ENCODE measurements at places on chromosomes 11 and 22.

GRCh38 chr11:118202599-118203422, 22.0 kb downstream of the JAML start:
- DNase-seq = no peak

DNA sequence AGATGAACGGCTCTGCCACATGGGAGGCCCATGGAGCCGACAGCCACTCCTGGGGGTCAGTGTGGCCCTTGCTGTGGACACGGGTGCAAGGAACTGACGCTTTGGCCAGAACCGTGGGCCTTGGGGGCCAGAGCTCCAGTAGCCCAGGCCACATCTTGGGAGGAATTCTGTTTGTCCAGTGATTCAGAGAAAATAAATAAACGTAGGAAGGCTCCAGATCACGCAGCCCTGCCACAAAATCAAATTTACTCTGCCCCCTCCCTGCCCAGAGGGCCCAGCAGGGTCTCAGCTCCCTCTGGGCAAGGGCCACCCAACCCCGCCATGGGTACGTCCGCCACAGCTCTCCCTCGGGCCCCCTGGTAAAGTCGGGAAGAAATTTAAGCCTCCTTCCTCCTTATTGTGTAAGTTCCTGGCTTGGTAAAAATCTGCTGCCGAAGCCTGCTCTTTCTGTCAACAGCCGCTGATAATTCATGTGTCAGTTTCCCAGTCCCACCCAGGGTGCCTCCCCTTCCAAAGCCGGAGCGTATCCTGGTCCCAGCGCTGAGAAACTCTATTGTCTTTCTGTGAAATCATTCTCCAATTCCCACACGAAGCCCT, 6.9 kb upstream of the MUC5AC start:
- no peak for DNase-seq

- DNase-seq = no peak
Measured at GRCh38 chr22:50305923-50306566, 1.4 kb downstream of the PLXNB2 start.

GRCh38 chr22:27718186-27719035, 83.1 kb downstream of the MN1 start:
- DNase-seq = no peak

- DNase-seq = no peak
Measured at GRCh38 chr22:18970948-18971315, 34.8 kb upstream of the PRODH start.

- DNase-seq = no peak
Measured at GRCh38 chr11:126604461-126604860, 249.0 kb downstream of the ST3GAL4 start.

GRCh38 chr11:2193099-2193887, 21.7 kb upstream of the TH start:
- no peak for DNase-seq

DNA sequence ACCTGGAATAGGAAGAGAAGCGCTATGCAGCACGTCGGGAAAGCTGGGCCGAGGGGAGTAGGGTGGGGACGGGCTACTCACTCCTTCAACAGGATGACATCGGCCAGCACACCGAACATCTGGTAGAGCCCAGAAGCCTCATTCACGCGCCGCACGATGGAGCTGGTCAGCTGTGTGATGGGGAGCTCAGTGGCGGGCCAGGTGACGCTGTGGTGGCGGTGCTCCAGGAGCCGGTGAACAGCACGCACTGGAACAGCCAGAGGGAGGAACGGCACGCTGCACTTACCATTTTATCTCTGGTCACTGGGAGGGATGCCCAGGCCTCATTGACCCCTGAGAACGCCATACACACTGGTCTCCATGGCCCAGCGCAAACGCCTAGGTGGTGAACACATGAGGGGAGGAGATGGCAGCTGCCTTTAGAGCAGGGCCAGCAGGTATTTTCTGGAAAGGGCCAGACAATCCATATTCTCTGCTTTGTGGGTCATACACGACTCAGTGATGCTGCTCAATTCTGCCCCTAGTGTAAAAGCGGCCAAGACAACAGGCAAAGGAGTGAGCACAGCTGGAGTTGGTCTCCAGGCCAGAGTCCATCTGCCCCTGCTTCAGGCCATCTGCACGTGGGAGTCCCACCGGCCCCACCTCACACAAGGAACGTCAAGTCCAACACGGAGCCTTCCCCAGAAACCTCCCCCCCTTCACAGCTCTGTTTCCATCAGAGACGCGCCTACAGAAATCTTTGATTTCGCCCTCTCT, 8.8 kb downstream of the FOXRED2 start:
- no peak for DNase-seq

- DNase-seq = no peak
Measured at GRCh38 chr11:121800731-121801393, 315.2 kb downstream of the BLID start.

- no peak for DNase-seq
Measured at GRCh38 chr22:40320687-40321086, 25.6 kb upstream of the ADSL start.

GRCh38 chr22:36184433-36185025, 17.1 kb downstream of the APOL4 start:
- DNase-seq = no peak

- no peak for DNase-seq
Measured at GRCh38 chr11:73570415-73571114, 27.3 kb downstream of the FAM168A start.

- DNase-seq = no peak
Measured at GRCh38 chr11:44854741-44855492, 95.8 kb downstream of the TP53I11 start.

- DNase-seq = no peak
Measured at GRCh38 chr11:121793291-121793690, 322.7 kb downstream of the BLID start.

GRCh38 chr11:2843551-2843950, 42.0 kb downstream of the CDKN1C start:
- no peak for DNase-seq

GRCh38 chr11:10285148-10285802, 8.7 kb downstream of the SBF2 start:
- DNase-seq = no peak

- DNase-seq = no peak
Measured at GRCh38 chr11:21137803-21138202, 468.4 kb downstream of the NELL1 start.

DNA sequence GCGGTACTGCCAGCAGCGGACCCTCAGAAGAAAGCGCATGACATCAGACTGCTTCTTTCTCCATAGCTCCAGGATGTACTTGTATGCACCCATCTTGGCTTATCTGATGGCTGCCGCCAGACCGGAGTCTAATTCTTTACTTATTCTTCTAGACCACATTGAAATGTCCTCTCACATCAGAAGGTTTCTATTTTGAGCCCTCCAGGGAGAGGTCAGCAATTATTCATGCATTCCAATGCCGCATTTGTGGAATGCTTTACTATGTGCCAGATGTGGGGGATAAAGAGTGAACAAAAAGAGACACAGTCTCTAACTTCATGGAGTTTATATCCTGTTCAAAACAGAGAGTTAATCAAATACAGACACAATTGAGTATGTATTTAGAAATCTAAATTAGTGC, 230.1 kb downstream of the MIAT start:
- no peak for DNase-seq

- no peak for DNase-seq
Measured at GRCh38 chr22:29267462-29267857, 321 bp downstream of the RHBDD3 start.

DNA sequence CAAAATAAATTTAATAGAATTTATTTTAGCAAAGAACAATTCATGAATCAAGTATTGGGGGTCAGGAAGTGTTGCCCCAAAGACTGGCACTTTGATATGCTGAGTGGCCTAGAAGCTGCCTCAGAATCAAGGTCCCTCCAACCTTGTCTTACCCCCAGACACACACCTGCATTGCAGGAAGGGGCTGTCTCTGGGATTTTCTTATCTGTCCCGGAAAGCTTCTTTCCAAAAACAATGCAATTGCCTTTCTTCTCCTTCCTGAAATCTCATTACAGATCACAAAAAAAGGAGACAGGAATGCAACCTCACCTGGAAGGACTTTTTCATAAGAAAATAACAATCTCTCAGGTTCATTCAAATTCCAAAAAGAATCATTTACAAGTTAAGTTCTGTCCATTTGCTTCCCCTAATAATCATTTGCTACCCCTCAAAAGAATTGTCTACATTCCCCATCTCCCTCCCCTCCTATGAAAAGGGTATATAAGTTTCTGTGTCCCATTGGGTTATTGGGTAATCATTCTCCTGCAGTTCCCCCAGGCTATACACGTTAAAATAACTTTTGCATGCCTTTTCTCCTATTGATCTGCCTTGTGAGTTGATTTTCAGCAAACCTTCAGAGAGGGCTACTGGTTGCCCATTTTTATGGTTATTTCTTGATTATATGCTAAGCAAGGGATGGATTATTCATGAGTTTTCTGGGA, 21.3 kb downstream of the OR10A6 start:
- DNase-seq = no peak

GRCh38 chr11:99383648-99384245, 363.0 kb downstream of the CNTN5 start:
- DNase-seq = no peak

All from activated naive CD4-positive, alpha-beta T cell treated with anti-CD3 and anti-CD28 coated beads, Interleukin-2, amount 50 U/mL, for 16 hours (primary cell).